ENCODE measurements at places on chromosomes 12 and 14.

DNA sequence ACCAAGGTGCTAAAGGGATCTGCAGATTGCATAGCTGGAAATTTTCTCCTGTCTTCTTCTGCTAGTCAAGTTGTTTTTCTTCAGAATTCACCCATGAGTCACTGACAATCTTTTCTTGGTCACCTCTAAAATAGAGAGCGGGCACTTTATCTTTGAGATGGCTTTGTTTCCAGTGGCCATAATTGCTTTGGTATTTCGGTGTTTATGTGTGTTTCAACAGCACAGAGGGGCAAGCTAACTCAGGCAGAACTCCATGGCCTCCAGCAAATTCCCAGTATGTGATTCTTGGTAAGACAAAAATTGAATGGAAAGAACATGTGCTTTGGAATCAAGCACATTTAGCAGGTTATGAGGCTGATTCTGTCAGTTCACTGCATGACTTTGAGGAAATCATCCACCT is 656.8 kb downstream of the VRK1 start:
- no peak for DNase-seq

DNA sequence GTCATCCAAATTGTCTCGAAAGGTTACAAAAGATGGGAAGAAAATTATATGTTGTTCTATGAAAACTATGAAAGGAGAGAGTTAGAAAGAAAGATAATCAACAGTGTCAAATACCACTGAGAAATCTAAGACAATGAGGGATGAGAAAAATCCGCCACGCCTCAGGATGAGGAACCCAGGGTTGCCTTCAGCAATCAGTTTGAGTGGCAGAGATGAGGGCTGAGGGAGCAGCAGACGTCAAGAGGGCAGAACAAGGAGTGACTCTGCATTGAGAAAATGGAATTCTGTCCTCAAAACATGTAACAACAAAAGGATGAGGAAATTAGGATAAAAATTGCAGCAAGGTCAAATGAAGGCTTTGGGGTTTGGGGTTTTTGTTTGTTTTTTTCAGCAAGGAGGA is 18.3 kb upstream of the OXA1L start:
- no peak for DNase-seq

- DNase-seq, result no peak
Measured at GRCh38 chr12:94841904-94842610, 161.4 kb downstream of the NDUFA12 start.

- DNase-seq, result no peak
Measured at GRCh38 chr14:90616881-90617280, 199.3 kb downstream of the TTC7B start.

DNA sequence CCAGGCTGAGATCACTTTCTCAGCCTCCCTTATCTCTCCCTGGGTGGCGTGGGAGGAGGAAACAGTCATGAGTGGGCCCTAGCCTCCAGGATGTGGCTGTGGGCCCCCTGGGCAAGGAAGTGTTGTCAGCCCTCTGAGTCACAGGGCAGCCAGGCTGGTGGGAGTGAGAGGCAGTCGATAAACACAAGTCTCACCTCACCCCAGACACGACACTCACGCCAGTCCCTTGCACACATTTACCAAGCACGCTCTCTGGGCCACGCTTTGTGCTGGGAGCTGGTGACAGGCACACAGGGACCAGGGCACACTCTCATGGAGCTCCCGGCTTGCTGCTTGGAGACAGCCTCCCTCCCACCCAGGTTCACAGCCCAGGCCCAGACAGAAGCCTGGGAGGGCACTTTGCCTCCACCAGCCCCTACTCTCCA is 1.9 kb upstream of the KRT79 start:
- DNase-seq, result peak; percentile 41

GRCh38 chr12:49288412-49288853 is 6.5 kb upstream of the PRPH start:
- peak; percentile 70 for DNase-seq

GRCh38 chr14:39666386-39666785 is 234.2 kb upstream of the FBXO33 start:
- no peak for DNase-seq

GRCh38 chr12:50055831-50056638 is 1.4 kb upstream of the ASIC1 start:
- DNase-seq, result peak; percentile 62
